ENCODE measurements at places on chromosomes 12 and 14. TPM values are rescaled to one million over a fixed set of nuclear protein-coding genes. Genes with fewer than 3 reads are reported as not detected.

DNA sequence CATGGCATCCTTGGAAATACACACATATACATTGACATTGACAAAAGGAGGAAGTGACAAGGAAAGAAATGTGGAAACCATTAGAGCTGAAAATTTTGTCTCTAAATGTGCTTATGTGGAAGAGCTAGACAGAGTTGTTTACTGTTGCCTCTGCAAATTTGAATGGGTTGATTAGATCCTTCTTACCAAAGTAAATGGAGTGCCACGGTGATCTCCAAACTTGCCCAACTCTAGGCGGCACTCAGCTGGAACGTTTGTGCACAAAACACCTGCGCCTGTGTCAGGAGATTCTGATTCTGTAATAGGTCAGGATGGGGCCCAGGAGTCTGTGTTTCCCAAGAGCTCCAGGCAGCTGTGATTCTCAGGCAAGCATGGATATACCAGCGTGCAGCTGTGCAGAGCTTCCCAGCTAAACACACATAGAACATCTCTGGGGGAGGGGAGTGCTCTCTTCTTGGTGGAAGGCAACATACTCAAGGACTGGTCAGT, 77.8 kb upstream of the BDKRB2 start:
- H3K27me3 ChIP-seq = no peaks in the 10 kb centered on the region
- H3K36me3 ChIP-seq = no peaks in the 10 kb centered on the region
- H3K27ac ChIP-seq = peak overlapping the region; percentile 33
- DNase-seq = no peak

DNA sequence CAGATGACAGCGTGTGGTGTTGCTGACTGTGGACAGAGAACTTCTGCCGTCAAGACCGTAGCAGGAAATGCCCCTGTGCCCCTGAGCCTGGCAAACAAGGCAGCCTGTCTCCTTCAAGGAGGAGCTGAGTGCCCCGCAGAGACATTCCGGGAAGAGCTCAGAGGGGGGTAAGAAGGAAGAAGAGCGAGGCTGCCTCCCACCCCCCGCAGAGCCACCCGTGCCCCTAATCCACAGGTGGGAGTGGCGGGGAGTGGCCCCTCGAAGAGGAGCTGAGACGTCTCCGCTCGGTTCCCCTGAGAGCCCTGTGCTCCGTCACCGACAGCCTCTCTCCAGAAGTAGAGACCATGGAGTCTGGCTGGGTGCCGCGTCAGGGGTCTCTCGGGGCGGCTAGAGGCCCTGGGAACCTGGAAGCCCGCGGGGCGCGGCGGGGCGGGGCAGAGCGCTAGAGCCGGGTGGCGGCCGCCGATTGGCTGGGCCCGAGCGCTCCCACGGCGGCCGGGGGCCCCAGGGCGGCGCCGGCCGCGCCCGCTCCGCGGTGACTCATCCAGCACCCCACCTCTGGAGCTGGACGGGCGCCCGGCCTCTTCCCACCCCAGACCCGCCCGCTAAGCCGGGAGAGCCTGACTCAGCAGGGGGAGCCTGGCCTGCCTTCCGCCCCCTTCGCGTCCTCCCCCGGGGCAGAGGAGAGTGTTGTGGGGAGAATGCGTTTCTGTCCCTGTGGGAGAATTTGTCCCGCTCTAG, 25.2 kb upstream of the KRT78 start:
- peak overlapping the region; percentile 68 for H3K27ac ChIP-seq
- H3K36me3 ChIP-seq = no peaks in the 10 kb centered on the region
- H3K4me3 ChIP-seq = peak overlapping the region; percentile 29

DNA sequence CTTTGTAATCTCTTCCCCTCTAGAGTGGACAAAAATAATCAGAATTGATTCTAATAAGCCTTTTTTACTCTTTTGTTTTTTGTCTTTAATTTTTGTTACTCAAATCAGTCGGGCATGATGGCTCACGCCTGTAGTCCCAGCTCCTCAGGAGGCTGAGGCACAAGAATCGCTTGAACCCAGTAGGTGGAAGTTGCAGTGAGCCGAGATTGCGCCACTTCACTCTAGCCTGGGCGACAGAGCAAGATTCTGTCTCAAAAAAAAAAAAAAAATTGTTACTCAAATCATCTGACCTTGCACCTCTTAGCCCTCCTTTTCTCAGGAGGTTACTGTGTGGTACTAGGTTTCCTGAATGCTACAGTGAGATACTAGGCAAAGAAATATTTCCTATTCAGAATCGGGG, 280.6 kb downstream of the PDZRN4 start:
- H3K4me1 ChIP-seq = no peaks in the 10 kb centered on the region
- H3K4me3 ChIP-seq = no peak overlapping the region
- no peaks in the 10 kb centered on the region for H3K27me3 ChIP-seq
- H3K36me3 ChIP-seq = no peaks in the 10 kb centered on the region
- DNase-seq = no peak

ADCY4 gene
- 1.5 TPM for total RNA-seq

Data from CD8-positive, alpha-beta memory T cell (primary cell).